Activated CD4-positive, alpha-beta T cell treated with anti-CD3 and anti-CD28 coated beads, Interleukin-2, amount 10 ng/mL, durations not matched to agents 7 days and 5 days (primary cell): ENCODE measurements at places on chromosomes 1 and 21. TPM values are rescaled to one million over a fixed set of nuclear protein-coding genes. Genes with fewer than 3 reads are reported as not detected.

Gene ANKRD65
- total RNA-seq, result not detected

Gene GCSAML
- total RNA-seq, result not detected

DNA sequence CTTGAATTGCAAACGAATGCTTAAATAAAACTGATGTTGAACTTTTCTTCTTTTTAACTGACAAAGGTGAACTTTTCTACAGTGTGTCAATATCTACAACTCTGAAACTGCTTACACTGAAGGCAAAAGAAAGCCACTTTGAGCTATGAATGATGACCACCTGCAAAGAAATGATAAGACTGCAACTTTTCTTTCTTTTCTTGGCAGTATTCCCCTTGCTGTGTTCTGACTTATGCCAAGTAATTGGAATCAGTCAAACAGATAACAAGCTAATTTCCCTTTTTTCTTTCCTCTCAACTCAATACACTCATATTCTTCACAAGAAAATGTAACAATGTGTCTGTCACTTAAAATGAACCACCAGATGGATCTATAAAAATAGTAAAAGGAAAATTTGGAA, 588.1 kb upstream of the BRINP3 start:
- no peak overlapping the region for H3K4me3 ChIP-seq
- DNase-seq, result no peak
- no peaks in the 10 kb centered on the region for H3K27me3 ChIP-seq
- H3K36me3 ChIP-seq, result no peaks in the 10 kb centered on the region
- no peak overlapping the region for H3K27ac ChIP-seq
- no peaks in the 10 kb centered on the region for H3K4me1 ChIP-seq

Gene FCRL3
- 0.10 TPM for total RNA-seq

Gene ITLN2
- not detected for total RNA-seq

Gene PDPN
- total RNA-seq, result not detected

Gene APOBEC4
- not detected for total RNA-seq

- peaks cover 7% of the 10 kb centered on the region for H3K27me3 ChIP-seq
- H3K4me1 ChIP-seq, result peaks cover 2% of the 10 kb centered on the region
- no peak for DNase-seq
These were observed 251.3 kb downstream of the KCNH1 start for GRCh38 chr1:210882414-210883221.

Gene AQP10
- not detected for total RNA-seq

Gene CPT2
- 12.2 TPM for total RNA-seq

DNA sequence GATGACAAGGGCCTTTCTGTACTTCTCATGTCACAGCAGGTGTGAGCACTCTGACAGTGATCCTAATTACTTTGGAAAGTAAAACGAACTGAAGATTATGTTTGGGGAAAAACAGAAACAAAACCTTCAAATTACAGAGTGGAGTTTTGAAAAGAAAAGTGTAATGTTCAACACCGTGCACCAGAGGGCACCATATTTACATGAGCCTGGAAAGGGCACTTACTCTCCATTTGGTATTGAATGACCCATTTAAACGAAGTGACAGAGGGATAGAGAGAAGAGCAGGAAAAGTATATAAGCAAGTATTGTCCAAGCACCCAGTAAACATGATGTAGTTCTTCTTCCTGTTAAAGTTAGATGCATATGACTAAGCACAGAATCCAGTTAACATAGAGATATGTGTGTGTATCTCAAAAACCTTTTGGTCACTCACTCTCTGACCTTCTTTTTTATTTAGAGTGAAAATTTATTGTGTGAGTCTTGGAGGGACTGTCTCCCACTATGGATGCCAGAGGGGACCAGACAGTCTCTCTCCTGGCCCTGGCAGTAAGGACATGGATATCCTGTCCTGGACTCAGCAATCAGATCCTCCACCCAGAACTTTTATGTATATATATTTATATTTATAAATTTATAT, 3.8 kb upstream of the RGSL1 start:
- H3K36me3 ChIP-seq, result no peaks in the 10 kb centered on the region
- H3K27ac ChIP-seq, result no peak overlapping the region
- DNase-seq, result peak; percentile 43
- H3K4me1 ChIP-seq, result peaks cover 3% of the 10 kb centered on the region
- H3K4me3 ChIP-seq, result no peak overlapping the region

DNA sequence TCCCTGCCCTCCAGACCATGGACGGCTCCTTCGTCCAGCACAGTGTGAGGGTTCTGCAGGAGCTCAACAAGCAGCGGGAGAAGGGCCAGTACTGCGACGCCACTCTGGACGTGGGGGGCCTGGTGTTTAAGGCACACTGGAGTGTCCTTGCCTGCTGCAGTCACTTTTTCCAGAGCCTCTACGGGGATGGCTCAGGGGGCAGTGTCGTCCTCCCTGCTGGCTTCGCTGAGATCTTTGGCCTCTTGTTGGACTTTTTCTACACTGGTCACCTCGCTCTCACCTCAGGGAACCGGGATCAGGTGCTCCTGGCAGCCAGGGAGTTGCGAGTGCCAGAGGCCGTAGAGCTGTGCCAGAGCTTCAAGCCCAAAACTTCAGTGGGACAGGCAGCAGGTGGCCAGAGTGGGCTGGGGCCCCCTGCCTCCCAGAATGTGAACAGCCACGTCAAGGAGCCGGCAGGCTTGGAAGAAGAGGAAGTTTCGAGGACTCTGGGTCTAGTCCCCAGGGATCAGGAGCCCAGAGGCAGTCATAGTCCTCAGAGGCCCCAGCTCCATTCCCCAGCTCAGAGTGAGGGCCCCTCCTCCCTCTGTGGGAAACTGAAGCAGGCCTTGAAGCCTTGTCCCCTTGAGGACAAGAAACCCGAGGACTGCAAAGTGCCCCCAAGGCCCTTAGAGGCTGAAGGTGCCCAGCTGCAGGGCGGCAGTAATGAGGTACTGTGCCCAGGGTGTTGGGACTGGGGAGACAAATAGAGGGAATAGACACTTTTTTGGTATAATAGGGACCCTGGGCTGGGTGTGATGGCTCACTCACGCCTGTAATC, 1.0 kb downstream of the ZBTB48 start:
- peaks cover 41% of the 10 kb centered on the region for H3K4me1 ChIP-seq
- H3K36me3 ChIP-seq, result peaks cover 4% of the 10 kb centered on the region
- no peak for DNase-seq
- no peaks in the 10 kb centered on the region for H3K27me3 ChIP-seq
- peak overlapping the region; percentile 98 for H3K27ac ChIP-seq

GRCh38 chr1:33312413-33312749, 8.5 kb downstream of the A3GALT2 start:
- H3K27ac ChIP-seq, result no peak overlapping the region
- no peaks in the 10 kb centered on the region for H3K36me3 ChIP-seq
- H3K4me1 ChIP-seq, result peaks cover 2% of the 10 kb centered on the region
- no peak for DNase-seq
- H3K27me3 ChIP-seq, result peaks cover 11% of the 10 kb centered on the region

- no peaks in the 10 kb centered on the region for H3K27me3 ChIP-seq
- peaks cover 10% of the 10 kb centered on the region for H3K36me3 ChIP-seq
- H3K27ac ChIP-seq, result peak overlapping the region; percentile 68
- peaks cover 22% of the 10 kb centered on the region for H3K4me1 ChIP-seq
- no peak overlapping the region for H3K4me3 ChIP-seq
These were observed 224.9 kb upstream of the FGGY start for GRCh38 chr1:59071876-59072582.

DNA sequence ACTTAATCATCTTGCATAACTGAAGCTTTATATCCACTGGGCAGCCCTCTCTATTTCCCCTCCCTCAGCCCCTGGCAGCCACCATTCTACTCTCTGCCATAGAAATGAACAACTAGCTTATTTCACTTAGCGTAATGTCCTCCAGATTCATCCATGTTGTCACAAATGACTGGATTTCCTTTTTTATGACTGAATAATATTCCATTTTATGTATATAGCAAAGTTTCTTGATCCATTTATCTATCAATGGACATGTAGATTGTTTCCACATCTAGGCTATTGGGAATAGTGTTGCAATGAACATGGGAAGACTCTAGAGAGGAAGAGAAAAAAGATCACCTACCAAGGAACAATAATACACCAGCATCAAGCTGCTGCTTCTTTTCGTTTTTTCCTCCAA, 32.1 kb upstream of the EEIG2 start:
- no peak for DNase-seq
- H3K4me1 ChIP-seq, result no peaks in the 10 kb centered on the region
- peaks cover 2% of the 10 kb centered on the region for H3K36me3 ChIP-seq
- H3K27ac ChIP-seq, result no peak overlapping the region

Gene LDLRAD1
- total RNA-seq, result not detected

Gene PTGER3
- 0.12 TPM for total RNA-seq
